ENCODE measurements at places on chromosomes 4 and X.
A peak's percentile ranks its signal among the peaks of the same experiment; 100 is the strongest.

DNA sequence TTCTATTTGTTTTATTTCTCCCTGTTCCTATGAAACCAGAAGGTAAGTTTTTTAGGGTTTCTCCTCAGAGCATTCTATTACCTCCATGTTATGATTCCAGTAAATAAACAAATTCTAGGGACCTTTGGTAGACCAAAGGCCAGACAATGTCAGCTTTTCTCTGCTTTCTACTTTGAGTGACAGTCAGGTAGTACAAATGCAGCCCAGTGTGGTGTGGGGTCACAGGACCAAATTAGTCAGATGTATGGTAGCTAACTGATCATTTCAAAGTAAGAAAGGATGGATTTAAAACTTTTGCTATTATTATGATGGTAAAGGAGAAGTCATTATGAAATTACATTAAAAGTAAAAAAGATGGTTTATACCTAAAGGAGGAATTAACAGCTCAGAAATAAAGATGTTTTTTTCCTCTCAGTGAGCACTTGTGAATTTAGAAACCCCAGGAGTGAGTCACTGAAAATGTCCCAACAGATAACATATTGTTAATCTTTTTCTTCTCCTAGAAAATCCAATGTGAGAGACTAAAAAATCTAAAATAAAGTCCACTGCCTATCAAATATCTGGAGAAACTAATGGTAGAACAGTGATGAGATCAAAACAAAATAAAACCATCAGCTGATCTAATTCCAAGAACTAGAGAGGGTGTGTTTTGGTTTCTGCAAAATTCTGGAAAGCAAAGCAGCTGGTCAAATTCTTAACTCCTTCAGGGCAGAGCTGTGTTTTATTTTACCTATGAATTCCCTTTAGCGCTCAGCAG, 16.6 kb upstream of the KLHL2 start:
- no peaks in the 10 kb centered on the region for H3K27me3 ChIP-seq
- no peaks in the 10 kb centered on the region for H3K36me3 ChIP-seq
- no peaks in the 10 kb centered on the region for H3K4me1 ChIP-seq
- DNase-seq, result no peak

DNA sequence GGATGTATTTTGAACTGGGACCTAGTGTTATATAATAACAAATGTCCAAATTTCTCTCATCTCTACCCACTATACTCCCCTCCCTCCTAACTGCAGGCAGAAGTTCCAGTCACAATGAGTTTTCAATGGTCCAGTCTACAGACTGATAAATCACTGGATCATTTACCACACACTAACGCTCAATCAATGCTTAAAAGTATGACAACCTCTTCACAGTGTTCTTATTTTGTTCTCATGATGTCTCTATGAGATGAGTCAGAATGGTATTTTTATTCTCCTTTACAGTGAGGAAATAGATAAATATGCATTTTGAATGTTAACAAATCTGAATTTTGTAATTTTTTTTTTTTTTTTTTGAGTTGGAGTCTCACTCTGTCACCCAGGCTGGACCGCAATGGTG, 83.7 kb upstream of the ETNPPL start:
- no peak overlapping the region for H3K27ac ChIP-seq
- no peak for DNase-seq
- H3K4me1 ChIP-seq, result no peaks in the 10 kb centered on the region

DNA sequence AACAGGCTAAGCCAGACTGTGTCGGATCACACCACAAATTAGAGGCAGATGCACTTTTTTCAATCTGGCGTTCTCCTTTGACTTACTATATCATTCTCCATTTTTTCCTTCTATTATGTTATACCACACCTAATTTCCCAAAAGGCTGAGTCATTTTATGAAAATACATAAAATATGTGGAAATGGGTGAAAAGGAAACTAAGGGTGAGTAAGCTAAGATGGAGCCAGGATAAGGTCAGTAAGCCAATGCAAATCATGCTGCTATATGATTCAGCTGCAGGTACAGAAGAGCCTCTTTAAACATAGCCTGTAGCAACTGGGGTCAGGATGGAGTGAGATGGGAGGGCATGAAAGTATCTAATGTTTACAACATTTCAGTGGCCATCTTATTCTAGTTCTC, 94.0 kb upstream of the TEX13A start:
- no peaks in the 10 kb centered on the region for H3K36me3 ChIP-seq
- no peak overlapping the region for H3K4me3 ChIP-seq
- H3K27ac ChIP-seq, result no peak overlapping the region
- DNase-seq, result no peak
- no peaks in the 10 kb centered on the region for H3K27me3 ChIP-seq
- H3K4me1 ChIP-seq, result no peaks in the 10 kb centered on the region

GRCh38 chr4:183828125-183828524, 77.0 kb upstream of the STOX2 start:
- no peaks in the 10 kb centered on the region for H3K4me1 ChIP-seq
- no peaks in the 10 kb centered on the region for H3K27me3 ChIP-seq
- no peak for DNase-seq
- no peaks in the 10 kb centered on the region for H3K36me3 ChIP-seq

- H3K27ac ChIP-seq, result no peak overlapping the region
- no peaks in the 10 kb centered on the region for H3K36me3 ChIP-seq
- no peaks in the 10 kb centered on the region for H3K27me3 ChIP-seq
- H3K4me3 ChIP-seq, result no peak overlapping the region
- DNase-seq, result no peak
Observed at GRCh38 chrX:35699642-35700041, 98.5 kb upstream of the MAGEB16 start.

DNA sequence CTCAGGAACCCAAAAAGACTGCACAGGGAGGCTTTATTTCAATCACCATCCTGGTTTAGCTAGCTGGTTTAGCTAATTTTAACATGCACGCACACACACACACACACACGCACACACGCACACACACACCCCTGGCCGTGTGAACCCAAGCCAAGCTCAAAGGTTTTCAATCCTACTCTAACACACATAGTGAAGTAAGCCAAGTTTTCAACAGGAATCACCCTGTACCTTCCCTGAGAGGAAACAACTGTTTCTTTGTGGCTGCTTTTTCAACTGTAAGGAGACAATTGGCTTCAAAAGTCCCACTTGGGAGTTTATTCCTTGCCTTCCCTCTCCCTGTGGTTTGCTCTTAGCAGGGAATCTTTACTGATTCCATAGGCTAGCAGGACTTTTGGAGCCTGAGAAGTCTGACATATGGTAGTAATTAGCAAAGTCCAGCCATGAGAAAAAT, 98.9 kb upstream of the BMP3 start:
- no peak for DNase-seq
- H3K4me1 ChIP-seq, result no peaks in the 10 kb centered on the region
- no peak overlapping the region for H3K27ac ChIP-seq
- no peaks in the 10 kb centered on the region for H3K27me3 ChIP-seq

GRCh38 chr4:145058256-145058655, 39.7 kb downstream of the ANAPC10 start:
- DNase-seq, result no peak
- no peak overlapping the region for H3K4me3 ChIP-seq
- H3K27ac ChIP-seq, result no peak overlapping the region

GRCh38 chrX:84186603-84187532, 1.1 kb downstream of the RPS6KA6 start:
- H3K36me3 ChIP-seq, result no peaks in the 10 kb centered on the region
- H3K27ac ChIP-seq, result peak overlapping the region; percentile 69
- H3K4me3 ChIP-seq, result peak overlapping the region; percentile 76
- DNase-seq, result peak; percentile 8
- no peaks in the 10 kb centered on the region for H3K27me3 ChIP-seq

- no peaks in the 10 kb centered on the region for H3K27me3 ChIP-seq
- no peaks in the 10 kb centered on the region for H3K36me3 ChIP-seq
- no peak overlapping the region for H3K27ac ChIP-seq
- no peak overlapping the region for H3K4me3 ChIP-seq
Observed at GRCh38 chr4:25308761-25309160, 3.8 kb upstream of the ZCCHC4 start.

DNA sequence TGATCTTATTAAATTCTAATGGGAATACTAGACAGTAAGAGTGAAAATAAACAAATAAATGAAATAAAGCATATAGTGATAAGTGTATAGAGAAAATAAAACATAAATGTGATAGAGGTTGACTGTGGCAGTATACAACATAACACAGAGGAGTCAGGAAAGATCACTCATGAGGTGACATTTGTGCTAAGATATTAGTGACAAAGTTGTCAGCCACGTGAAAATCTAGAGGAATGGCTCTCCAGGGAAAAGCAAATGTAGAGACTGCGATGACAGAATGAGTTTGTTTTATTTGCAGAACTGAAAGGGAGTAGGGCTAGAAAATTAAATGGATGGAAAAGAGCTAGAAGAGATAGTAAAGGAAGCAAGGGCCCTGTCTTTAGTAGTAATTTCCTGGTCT, 72.8 kb upstream of the GABRA2 start:
- H3K4me1 ChIP-seq, result no peaks in the 10 kb centered on the region
- H3K27me3 ChIP-seq, result no peaks in the 10 kb centered on the region
- no peak overlapping the region for H3K4me3 ChIP-seq
- DNase-seq, result no peak
- no peaks in the 10 kb centered on the region for H3K36me3 ChIP-seq

GRCh38 chr4:150960079-150960478, 55.0 kb downstream of the LRBA start:
- H3K27ac ChIP-seq, result no peak overlapping the region
- H3K36me3 ChIP-seq, result peaks cover 3% of the 10 kb centered on the region
- H3K4me3 ChIP-seq, result no peak overlapping the region
- no peaks in the 10 kb centered on the region for H3K27me3 ChIP-seq

GRCh38 chrX:6120329-6120728, 108.3 kb downstream of the NLGN4X start:
- H3K4me3 ChIP-seq, result no peak overlapping the region
- H3K4me1 ChIP-seq, result no peaks in the 10 kb centered on the region
- no peak overlapping the region for H3K27ac ChIP-seq
- H3K27me3 ChIP-seq, result no peaks in the 10 kb centered on the region

DNA sequence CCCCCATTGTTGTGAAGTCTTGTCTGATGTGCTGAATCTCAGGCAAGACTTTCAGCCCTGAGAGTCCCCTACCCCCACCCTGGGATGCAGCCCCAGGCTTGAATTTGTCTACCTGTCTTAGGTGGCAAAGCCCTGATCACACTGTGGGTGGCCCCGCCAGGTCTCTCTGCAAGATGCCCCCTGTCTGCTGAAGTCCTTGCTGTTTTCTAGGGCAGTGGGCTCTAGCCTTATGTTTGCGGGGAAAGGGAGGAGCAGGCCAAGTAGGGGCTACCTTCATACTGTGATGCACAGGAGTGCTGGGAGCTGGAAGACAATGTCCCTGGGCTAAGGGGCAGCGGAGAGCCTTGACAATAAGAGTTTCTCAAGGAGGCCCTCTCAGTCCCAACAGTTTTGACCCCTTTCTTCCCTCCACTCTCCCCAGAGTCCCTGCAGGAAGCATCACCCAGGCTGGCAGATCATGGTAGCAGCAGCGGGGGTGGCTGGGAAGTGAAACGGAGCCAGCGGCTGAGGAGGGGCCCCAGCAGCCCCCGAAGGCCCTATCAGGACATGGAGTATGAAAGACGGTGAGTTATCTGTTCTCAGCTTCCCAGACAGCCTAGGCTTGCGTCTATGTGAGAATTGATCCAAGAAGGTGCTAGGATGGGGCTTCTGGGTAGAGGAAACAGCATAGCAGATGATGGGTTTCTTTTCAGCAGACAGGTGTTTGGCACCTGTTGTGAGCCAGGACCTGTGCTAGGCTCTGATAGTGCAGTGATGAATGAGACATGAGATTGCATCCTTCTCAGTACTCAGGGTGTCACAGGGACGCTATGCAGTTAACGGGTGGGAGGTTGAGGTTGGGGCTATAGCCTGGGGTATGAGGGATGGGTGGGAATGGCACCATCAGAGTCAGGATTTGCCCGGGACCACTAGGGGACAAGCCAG, 2.2 kb downstream of the RBM10 start:
- H3K36me3 ChIP-seq, result peaks cover 8% of the 10 kb centered on the region
- DNase-seq, result no peak
- peaks cover 9% of the 10 kb centered on the region for H3K4me1 ChIP-seq

- H3K27me3 ChIP-seq, result no peaks in the 10 kb centered on the region
- H3K27ac ChIP-seq, result no peak overlapping the region
- H3K4me1 ChIP-seq, result no peaks in the 10 kb centered on the region
- peaks cover 19% of the 10 kb centered on the region for H3K36me3 ChIP-seq
- no peak for DNase-seq
Observed at GRCh38 chr4:2839060-2839459, 4.6 kb upstream of the ADD1 start.

DNA sequence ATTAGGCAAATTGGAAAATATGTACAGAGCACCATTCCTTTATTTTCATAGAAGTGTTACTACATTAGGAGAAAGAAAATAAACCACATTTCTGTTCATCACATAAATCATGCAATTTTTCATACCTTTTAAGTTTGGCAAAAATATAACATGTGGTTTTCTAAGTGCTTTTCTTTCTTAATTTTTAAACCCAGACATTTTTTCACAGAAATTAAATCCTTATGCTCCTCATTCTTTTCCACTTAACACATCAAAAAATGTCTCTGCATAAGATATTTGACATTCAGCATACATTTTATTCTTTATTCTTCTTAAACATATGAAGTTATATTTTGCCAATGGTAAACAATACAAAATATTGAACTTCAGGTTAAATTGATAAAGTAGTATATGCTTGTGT, 826.6 kb upstream of the SLIT2 start:
- DNase-seq, result no peak
- H3K4me1 ChIP-seq, result no peaks in the 10 kb centered on the region
- no peaks in the 10 kb centered on the region for H3K36me3 ChIP-seq
- no peaks in the 10 kb centered on the region for H3K27me3 ChIP-seq
- no peak overlapping the region for H3K27ac ChIP-seq
- H3K4me3 ChIP-seq, result no peak overlapping the region

- H3K27ac ChIP-seq, result no peak overlapping the region
- H3K4me3 ChIP-seq, result no peak overlapping the region
- H3K4me1 ChIP-seq, result no peaks in the 10 kb centered on the region
- peaks cover 37% of the 10 kb centered on the region for H3K36me3 ChIP-seq
Observed at GRCh38 chr4:39825090-39825489, 127.2 kb downstream of the UBE2K start.

DNA sequence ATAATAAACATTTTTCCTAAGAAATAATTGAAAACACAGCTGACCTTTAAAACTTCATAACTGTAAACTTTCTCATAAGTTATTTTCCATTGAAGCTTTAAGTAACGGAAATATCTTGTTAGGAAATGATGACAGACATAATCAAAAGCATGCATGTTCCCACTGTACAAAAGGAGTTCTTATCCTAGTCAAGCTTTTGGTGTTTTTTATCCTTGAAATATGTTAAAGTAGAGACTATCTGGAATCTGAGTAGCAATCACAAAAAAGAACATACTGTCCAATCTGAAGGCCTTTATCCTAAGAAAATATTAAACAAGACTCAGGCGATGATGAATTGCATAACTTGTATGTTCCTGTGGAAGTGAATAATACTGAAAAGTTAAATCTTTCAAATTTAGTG, 14.4 kb downstream of the GEMIN8 start:
- no peak for DNase-seq
- no peaks in the 10 kb centered on the region for H3K27me3 ChIP-seq
- H3K27ac ChIP-seq, result no peak overlapping the region
- no peak overlapping the region for H3K4me3 ChIP-seq
